Stimulated activated CD4-positive, alpha-beta T cell treated with anti-CD3 and anti-CD28 coated beads, Interleukin-1b, Interleukin-23, amount 100 ng/mL, for 24 hours (primary cell): ENCODE measurements at places on chromosomes 7 and 10.

- no peak for DNase-seq
Measured at GRCh38 chr7:51732951-51733350, 416.3 kb upstream of the COBL start.

DNA sequence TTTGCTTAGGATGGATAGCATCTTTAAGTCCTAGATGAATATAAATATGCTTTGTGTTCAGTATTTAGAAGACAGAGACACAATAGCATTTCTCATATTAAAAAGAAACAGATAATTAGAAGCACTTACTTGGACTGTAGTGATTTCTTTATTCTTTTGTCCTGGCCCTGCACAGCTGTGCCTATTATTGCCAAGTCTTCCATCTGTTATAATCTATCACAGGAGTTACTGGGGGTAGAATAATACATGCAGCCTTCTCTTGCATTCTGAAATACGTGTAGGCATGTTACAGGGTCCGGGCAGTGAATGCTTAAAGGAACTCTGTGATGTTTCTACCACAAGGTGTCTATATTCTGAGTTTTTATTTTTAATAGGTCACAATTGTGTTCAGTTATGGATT, 461.5 kb upstream of the COBL start:
- no peak for DNase-seq

- no peak for DNase-seq
Measured at GRCh38 chr10:31011665-31012022, 20.0 kb downstream of the ZNF438 start.

- no peak for DNase-seq
Measured at GRCh38 chr10:50512743-50513416, 110.9 kb downstream of the SGMS1 start.

DNA sequence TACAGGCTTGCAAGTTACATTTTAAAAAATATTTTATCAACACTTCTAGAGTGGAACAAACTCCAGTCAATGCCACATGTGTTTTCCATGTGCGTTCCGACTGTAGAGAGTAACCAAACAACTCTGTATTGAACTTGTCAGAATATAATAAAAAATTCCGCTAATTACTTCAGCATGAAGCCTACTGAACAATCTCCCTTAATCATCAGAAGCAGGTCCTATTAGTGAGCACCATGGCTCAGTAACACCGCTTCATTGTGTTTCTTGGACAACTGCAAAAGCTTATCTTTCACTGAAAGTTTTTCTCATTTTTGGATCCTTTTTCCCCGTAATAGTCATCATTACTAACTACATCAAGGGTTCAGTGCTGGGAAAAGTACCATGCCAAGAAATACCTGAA, 117.0 kb downstream of the MKX start:
- no peak for DNase-seq

- no peak for DNase-seq
Measured at GRCh38 chr10:3691482-3691881, 93.5 kb downstream of the KLF6 start.

GRCh38 chr7:27083646-27084045, 12.2 kb downstream of the HOXA1 start:
- DNase-seq = no peak

DNA sequence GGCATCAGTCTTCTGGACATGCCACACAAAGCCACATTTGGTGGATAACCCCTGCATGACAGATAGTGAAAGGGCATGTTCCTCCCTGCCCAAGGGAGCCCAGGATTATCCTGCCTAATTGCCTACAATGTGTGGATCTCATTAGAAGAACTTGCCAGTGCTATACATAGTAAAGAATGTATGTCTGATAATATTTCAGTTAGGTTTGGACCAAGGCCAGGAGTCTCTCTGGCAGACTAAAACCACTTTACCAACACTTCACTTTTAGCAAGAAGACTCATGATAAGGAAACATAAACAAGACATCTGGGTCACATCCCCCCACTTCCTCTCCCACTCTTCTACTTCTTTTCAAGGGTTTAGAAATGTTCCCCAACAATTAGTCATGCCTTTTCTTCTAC, 196.7 kb downstream of the MTERF1 start:
- no peak for DNase-seq

DNA sequence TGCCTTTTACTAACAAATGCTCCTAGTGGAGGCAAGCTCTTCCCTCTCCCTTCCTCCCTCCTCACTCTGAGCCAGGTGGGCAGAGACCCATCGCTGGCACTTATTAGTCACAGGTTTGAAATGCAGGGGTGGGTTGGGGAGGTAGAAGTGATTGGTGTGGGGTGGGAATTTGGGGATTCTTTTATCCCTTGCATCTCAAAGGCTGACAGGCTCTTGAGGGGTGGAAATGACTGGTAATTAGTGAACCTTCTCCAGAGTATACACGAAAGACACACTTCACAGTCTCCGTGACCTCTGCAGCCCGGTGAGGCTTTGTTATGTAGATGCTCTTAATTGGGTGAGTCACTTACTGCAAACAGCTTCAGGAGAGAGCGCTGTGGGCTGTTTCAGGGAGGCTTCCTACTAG, 13.9 kb upstream of the LRMDA start:
- DNase-seq = no peak

DNA sequence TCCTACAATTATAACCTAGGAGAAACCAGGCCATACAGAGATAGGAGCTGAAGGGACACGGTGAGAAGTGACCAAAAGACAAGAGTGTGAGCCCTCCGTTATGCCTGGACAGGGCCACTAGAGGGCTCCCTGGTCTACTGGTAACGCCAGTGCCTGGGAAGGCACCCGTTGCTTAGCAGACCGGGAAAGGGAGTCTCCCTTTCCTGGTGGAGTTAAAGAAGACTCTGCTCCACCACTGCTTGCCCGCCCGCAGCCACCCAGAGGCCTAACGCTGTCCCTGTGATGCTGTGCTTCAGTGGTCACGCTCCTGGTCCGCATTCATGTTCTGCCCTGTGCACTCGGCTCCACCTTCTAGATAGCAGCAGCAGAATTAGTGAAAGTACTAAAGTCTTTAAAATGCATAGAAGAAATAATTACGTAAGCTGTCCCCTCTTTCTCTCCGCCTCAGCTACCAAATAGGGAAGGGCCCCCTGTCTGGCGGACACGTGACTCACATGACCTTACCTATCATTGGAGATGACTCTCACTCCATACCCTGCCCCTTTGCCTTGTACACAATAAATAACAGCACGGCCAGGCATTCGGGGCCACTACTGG, 34.8 kb downstream of the GRID2IP start:
- peak; percentile 56 for DNase-seq

DNA sequence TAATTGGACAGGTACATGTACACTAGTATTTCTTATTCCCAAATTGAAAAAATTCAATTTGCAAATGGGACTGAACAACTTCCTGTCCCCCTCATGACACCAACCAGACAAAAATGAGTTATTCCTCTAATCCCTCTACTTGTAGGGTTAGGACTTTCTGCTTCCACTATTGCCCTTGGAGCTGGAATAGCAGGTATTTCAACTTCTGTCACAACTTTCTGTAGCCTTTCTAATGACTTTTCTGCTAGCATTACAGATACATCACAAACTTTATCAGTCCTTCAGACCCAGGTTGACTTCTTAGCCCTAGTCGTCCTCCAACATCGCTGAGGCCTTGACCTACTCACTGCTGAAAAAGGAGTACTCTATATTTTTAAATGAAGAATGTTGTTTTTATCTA, 6.4 kb downstream of the CYP3A7 start:
- no peak for DNase-seq

DNA sequence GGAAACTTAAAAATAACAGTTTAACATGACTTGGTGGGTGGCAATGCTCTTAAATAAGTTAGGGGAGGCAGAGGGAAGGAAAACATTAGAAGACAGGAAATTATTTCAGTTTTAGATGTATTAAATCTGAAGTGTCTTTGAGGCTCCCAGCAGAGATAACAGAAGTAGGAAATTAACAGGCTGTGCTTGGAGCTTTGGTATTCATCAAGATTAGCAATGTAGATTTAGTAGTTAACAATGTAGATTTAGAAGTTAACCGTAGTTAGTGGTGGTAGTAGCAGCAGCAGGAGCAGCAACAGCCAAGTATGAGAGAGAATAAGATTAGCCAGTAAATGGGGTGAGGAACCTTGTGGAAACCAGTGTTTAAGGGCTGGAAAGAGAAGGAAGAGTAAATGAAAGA, 48.7 kb upstream of the UBN2 start:
- no peak for DNase-seq

DNA sequence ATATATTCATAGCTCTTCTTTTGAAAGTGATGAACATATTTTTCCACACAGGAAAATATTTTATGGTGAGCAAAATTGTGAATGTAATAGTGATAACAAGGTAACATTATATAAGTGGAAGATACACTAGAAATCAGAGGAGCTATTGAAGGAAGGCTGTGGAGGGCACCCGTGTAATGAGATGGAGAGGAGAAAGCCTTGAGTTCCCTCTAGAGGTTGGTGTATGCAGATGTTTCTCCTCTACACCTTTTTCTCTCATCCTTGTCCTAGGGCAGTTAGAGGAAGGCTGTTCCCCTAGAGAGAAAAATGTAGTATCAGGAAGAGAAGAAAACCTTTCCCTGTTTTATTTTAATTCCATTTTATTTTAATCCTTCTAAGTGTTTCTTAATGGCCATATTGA, 54.6 kb upstream of the NRG3 start:
- no peak for DNase-seq

DNA sequence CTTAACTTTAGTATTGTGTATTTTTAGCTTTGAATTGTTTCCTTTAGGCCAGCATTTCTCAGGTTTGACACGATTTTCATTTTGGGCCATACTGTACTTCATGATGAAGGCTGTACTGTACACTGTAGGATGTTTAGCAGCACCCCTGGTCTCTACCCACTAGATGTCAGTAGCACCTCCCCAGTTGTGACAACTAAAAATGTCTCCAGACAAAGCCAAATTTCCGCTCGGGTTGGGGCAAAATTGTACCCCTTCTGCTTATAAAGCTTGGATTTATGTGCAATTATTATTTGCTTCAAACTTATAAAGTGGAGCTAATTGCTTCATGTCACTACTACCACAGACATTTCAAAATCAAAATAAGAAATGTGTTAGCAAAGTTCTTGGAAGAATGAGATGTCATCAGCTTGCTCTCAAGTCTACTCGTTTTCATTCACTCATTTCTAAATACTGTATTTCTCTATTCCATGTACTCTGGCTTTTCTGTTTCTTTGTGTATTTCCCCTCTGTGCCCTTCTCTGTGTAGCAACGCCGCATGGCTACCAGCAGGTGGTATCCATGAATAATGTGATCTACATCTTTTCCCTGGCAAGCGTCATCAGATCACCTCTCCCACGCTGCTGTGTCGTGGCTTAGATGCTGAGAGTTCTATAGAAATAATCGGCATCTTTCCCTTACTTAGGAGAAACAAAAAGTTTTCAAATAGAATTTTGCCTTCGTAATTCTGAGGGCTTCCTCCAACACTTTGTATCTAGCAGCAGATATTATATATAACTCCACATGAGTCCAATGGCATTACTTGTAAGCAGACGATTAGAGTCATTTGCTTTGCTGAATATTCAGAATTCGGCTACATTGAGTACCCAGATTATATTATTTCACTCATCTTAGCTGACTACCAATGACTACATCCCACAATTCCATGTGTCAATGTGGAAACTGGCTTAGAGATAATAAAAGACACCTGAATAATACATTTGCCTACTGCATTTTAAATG, 47.8 kb upstream of the CALCR start:
- no peak for DNase-seq

- DNase-seq = no peak
Measured at GRCh38 chr7:31705377-31705776, 18.4 kb downstream of the PPP1R17 start.

DNA sequence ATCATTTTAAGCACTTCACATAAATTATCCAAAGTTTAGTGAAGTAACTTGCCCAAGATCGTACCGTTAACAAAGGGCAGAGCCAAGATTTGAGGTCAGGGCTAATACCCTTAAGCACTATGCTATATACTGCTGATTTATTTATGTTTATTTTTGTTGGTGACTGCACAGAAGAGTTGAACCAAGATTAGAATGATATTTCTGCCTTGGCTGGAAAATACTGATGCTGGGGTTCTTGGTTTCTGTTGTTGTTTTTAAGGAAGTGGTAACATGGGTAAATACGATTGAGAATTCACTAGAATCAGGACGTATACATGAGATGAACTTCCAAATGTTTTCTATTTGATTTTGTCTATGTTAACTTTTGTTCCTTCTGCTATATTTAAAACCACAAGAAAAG, 9.3 kb downstream of the ADD3 start:
- DNase-seq = no peak

DNA sequence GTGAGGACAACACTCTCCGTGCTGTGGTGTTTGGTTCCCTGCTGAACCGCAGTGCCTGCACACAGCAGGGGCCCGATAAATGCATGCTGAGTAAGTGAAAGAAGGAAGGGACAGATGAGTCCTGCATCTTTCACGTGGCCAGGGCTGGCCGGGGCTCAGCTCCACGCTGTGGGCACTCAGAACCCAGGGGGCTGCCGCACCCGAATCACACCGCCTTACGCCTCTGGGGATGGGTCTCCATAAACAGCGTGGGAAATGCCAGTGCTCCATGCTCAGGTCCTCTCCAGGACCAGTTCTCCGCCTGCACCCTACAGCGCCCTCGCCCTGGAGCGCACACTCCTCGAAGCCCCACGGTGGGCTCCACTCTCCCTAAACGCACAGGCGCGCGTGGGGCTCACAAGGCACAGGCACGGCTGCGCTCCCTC, 38.1 kb downstream of the RASGEF1A start:
- no peak for DNase-seq

- no peak for DNase-seq
Measured at GRCh38 chr10:22476601-22477321, 131.5 kb downstream of the SPAG6 start.

DNA sequence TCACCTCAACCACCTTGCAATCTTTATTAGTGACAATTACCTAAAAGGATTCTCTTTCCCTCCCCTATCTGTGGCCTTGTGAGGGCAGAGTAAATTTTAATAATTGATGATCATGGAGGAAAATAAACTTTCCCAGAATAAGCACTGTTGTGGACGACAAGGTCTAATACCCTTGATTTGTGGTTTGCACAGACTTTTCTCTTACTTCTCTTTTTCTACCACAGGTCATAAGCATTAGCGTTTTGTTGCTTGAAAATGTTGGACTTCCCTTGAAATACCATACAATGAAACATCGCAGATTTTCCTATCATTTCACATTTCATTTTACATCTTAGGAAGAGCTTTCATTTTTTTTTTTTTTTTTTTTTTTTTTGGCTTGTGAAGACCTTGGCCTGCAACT, 188.1 kb upstream of the TMEM72 start:
- no peak for DNase-seq

DNA sequence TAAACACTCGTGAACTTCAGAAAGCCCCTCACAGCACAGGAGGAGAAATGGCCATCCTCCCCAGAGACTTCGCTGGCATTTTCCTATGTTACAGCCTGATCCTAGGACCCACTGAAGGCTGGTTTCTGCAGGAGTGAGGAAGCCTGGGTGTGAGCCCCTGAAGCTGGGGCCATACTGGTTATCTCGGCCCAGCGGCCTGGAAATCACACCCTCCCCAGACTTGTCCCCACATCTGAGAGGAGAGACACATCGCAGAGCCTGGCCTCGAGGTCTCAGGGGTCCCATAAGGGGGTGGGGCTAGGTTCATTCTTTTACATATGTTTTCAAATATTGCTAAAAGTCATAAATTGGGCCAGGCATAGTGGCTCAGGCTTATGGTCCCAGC, 17.5 kb upstream of the RET start:
- no peak for DNase-seq

GRCh38 chr10:110632591-110633215, 11.4 kb upstream of the RBM20 start:
- DNase-seq = no peak

GRCh38 chr7:85512790-85513189, 325.9 kb upstream of the SEMA3D start:
- DNase-seq = no peak
